ENCODE measurements at places on chromosomes 3 and 15. TPM values are rescaled to one million over a fixed set of nuclear protein-coding genes. Genes with fewer than 3 reads are reported as not detected.

- DNase-seq: peak; percentile 35
Observed at GRCh38 chr3:72346526-72346926, 501.7 kb downstream of the SHQ1 start.

DNA sequence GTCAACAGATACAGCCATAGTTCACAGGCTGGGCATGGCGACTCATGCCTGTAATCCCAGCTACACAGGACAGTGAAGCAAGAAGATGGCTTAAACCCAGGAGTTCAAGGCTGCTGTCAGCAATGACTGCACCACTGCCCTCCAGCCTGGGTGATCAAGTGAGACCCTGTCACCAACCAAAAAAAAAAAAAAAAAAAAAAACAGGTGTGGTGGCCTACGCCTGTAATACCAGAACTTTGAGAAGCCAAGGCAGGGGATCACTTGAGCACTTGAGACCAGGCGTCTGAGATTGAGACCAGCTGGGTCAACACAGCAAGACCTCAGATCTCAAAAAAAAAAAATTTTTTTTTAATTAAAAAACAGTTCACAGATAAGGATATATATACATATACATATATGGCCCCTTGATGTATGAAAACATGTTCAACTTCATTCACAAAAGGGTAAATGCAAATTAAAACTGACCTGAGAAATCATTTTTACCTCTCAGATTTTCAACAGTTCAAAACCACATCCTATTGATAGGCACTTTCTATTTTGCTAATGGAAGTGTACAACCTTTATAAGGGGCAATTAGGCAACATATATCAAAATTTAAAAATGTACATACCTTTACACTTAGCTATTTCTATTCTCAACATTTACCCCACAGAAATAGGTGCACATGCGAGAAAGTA, 51.1 kb downstream of the OSBPL10 start:
- DNase-seq: no peak

LMAN1L gene
- not detected for total RNA-seq

DNA sequence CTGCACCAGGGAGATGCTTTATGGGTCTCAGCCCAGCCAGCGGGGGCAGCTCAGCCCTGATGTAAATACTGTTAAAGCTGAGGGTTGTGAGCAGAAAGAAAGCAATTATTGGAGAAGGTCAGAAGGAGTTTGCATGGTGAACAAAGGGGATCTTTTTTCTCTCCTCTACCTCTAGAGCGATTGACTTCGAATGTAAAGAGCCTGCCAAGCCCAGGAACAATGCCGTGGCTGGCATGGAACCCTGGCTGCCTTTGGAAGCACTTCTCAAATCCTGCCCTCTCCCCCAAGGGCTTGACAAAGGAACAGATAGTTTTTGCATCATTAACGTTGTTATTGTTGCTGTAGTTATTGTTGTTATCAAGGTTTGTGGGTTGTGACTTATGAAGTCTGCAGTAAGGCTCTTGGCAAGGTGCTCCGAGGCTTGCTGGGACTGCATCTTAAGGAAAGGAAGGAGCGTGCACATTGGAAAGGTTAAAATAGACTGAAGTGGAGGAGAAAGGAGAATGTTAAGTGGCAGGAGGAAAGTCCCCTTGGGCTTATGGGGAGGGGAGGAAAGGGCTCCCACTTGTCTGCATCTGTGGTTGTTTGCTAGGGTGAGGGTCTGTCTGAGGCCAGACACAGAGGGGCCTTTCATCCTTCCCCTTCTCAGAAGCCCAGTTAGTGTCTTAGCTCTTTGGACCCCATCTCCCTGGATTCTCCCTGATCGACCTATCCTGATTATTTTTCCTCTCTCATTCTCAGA, 16.7 kb downstream of the PDIA5 start:
- no peak for DNase-seq

CEMIP gene
- 0.22 TPM for total RNA-seq

GRCh38 chr15:26661748-26662147, 111.1 kb downstream of the GABRB3 start:
- no peak for DNase-seq

CADPS gene
- not detected for total RNA-seq

- no peak for DNase-seq
Observed at GRCh38 chr3:10746001-10746400, 70.0 kb upstream of the SLC6A11 start.

DNA sequence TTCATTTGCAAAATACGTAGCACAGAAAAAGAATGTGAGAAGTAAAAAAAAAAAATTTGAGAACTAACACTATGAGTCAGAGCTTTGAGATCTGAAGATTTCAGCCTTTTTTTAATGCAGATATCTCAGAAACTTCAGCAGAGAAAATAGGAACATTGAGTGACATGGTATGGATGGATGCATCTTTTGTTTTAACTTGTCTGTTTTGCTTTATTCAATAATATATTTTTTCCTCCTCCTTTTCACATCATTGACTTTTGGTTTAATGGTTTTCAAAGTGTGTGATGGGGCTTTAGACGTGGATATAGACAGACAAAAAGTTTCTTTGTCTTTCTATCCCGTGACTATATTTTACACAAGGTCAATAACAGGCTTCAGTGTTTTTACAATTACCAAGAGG, 426.7 kb upstream of the FRG2C start:
- DNase-seq: no peak

GRCh38 chr15:33679061-33679460, 289.2 kb upstream of the CHRM5 start:
- DNase-seq: no peak

- peak; percentile 61 for DNase-seq
Observed at GRCh38 chr3:156449710-156450574, 105.0 kb downstream of the SSR3 start.

LMLN gene
- total RNA-seq: 2.6 TPM

DNA sequence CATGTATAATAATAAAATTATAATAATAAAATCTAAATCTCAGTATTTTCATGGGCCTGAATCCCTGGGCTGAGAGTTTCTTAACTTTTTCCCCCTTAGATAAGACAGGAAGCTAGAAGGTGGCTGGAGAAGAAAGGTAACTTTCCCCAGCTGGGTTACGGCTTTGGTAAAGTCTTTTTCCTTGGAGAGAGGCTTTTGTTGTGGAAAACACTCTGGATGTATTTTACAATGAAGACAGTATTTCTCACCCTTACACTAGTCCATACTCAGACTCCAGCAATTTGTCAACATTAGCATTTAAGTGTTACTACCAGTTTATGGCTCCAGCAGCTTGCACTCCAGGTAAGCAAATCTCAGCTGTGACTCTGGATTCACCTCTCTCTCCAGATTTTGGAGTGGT, 34.9 kb downstream of the APH1B start:
- DNase-seq: no peak

GP5 gene
- under 0.01 TPM for total RNA-seq

GRCh38 chr3:37806505-37807200, 55.0 kb upstream of the CTDSPL start:
- DNase-seq: no peak

DNA sequence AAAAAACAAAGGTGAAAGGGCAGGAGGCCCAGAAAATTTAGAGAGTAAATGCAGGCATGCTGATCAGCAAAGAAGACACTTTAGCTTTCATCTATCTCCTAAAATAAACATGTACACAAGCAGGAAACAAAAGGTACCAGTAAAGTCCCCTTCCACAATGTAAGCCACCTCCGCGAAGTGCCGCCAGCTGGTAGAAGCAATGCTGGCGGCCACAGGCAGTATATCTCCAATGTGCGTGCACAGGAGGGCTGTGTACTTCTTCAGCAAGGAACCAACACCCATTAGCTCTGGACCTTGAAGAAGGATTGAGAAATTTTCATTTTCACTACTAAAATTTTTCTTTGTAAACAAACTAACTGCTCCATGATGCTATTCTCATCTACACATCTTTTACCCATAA, 75.4 kb downstream of the HERC2 start:
- no peak for DNase-seq

- no peak for DNase-seq
Observed at GRCh38 chr3:141440942-141441341, 45.9 kb upstream of the RASA2 start.

DNA sequence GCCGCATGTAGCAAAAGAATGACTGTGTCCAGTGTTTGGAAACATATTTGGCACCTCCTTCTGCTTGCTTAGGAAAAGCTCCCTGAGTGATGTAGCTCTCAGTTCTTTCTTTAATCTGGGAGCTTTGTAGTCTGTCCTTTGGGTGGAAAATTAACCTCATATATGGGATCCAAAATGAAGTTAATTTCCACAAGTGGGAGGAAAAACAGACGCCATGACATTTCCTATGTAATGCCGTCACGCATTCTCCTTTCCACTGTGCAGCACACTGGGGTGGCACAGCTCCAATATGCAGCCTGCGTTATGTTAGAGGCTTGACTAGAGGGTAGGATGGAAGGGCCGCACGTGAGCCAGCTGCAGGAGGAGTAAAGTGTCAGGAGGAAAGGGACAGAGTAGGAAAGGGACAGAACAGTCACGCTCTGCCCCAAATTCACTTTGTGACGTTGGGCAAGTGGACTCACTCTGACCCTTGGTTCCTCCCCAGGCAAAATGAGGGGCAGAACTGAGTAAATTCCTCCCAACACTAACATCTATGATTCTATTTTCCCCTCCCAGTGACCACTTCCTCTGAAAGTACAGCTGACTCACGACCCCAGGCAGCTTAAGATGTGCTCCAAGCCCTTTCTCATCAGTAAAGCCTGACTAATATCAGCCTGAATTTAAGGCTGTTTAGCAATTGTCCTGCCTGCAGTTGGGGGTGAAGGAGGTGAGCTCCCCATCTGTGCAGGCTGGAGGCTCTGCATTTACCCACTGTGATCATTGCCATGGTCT, 176.5 kb upstream of the PFN2 start:
- DNase-seq: peak; percentile 70

GRCh38 chr3:87793337-87793877, 265.4 kb downstream of the CGGBP1 start:
- DNase-seq: no peak

GRCh38 chr15:68989541-68990230, 24.8 kb upstream of the NOX5 start:
- DNase-seq: no peak

SMCO1 gene
- total RNA-seq: not detected

DNA sequence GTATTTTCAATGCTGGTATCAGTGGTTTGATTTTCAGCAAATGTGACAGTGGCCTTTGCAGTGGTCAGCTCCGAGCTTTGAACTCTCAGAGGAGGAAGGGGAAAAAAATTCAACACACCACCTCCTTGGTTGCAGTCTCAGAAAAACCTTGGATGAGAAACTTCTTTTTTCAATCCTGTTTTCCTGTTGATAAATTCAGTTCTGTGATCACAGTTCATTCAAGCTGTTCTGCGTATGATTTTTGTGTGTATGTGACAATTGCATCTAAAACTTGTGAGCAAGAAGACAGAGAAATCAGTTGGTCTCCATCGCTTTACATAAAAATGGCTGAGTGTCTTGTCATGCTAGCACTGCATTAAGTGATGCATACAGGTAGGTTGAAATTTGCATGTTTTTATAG, 19.2 kb downstream of the ZBTB38 start:
- DNase-seq: no peak

KBTBD12 gene
- total RNA-seq: not detected

DNA sequence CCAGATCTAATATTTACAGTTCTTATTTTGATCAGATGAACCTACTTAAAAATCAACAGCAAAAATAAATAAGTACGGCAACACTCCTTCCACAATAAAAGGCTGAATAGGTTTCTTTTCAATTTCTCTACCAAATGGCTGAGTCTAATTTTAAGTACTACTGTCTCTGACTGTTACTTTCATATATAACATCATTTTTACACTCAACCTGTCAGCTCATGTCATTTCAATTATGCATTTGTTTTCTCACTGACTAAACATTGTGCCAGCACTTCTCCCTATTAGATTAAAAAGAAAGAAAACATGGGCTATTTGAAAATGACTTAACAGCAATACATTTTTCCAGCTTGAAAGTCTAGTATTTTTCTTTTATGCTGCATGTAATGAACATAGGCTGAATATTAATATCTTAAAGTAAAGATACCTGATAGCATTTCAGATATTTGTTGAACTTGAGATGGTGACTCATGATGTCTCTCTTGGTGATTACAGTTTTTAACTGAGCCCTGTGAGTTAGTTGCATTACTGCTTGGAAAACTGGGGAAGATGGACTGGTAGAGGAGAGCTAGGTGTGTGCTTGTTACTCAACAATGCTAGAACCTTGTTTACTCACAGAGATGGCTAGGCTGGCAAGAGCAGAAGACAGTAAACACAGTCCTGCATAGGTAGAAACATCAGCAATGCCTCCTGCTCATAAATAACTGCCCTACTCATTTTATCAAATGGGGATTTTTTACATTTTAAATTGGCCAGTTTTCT, 73.9 kb downstream of the PEX5L start:
- DNase-seq: no peak

THPO gene
- not detected for total RNA-seq

GRCh38 chr3:95408464-95408862, 1345.6 kb downstream of the NSUN3 start:
- DNase-seq: no peak

PRKAR2A gene
- total RNA-seq: 22.9 TPM

- DNase-seq: no peak
Observed at GRCh38 chr3:24586920-24587319, 92.3 kb upstream of the THRB start.

DNA sequence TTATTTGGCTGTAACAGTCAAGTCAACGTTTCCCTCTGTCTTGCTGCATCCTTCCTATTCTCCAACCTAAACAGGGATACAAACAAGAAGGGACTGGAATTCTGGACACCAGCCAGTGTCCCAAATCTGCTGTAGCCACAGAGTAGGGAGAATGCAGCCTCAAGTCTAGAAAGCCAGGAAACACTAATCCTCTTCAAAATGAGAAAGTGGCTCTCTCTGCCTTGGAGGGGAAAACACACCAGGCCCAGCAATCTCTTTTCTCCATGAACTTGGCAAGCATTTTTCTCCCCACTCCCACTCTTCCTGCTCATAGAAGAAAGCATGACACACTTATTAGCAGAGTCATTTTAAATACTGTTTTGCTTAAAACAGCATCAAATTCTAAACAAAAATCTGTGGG, 781.7 kb downstream of the SQOR start:
- no peak for DNase-seq

- DNase-seq: peak; percentile 49
Observed at GRCh38 chr3:58173029-58173668, 37.6 kb downstream of the DNASE1L3 start.

- DNase-seq: no peak
Observed at GRCh38 chr3:108897883-108898282, 55.8 kb downstream of the GUCA1C start.

GRCh38 chr15:50251638-50252182, 13.8 kb downstream of the HDC start:
- no peak for DNase-seq

- peak; percentile 17 for DNase-seq
Observed at GRCh38 chr3:71247221-71247957, 336.1 kb downstream of the FOXP1 start.

MYEF2 gene
- 5.9 TPM for total RNA-seq

SLC22A14 gene
- not detected for total RNA-seq

ITGA11 gene
- total RNA-seq: 8.7 TPM

Measured in lung microvascular endothelial cell (primary cell).